ENCODE measurements at places on chromosomes 2 and 18.

- DNase-seq = peak; percentile 75
Observed at GRCh38 chr2:201126308-201127151, 10.6 kb downstream of the CFLAR start.

GRCh38 chr2:6605836-6606505 lies 259.7 kb downstream of the CMPK2 start:
- DNase-seq = no peak

GRCh38 chr2:201420442-201421113 lies 30.7 kb downstream of the TRAK2 start:
- DNase-seq = peak; percentile 64

- no peak for DNase-seq
Observed at GRCh38 chr18:24799720-24800119, 339.3 kb downstream of the HRH4 start.

GRCh38 chr2:41963661-41964525 lies 83.9 kb upstream of the PKDCC start:
- DNase-seq = no peak

DNA sequence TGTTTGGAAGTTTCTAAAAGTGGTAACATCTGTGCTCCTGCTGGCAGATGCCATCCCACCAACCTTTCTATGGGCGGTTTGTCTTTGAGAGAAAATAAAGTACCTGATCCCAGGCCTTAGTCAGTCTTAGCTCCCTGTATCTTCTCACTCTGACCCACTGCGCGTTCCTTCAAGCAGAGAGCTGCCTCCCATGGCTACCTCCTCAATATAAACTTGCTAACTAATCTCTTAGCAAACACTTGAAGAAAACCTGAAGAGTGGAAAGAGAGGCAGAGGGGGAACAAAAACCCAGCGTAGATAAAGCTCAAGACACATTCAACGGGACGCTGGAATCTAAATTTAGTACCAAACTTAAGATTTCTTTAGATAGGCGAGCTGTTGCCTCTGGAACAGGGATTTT lies 17.6 kb downstream of the ZEB2 start:
- no peak for DNase-seq

- peak; percentile 93 for DNase-seq
Observed at GRCh38 chr2:199977984-199978415, 22.6 kb downstream of the MAIP1 start.

DNA sequence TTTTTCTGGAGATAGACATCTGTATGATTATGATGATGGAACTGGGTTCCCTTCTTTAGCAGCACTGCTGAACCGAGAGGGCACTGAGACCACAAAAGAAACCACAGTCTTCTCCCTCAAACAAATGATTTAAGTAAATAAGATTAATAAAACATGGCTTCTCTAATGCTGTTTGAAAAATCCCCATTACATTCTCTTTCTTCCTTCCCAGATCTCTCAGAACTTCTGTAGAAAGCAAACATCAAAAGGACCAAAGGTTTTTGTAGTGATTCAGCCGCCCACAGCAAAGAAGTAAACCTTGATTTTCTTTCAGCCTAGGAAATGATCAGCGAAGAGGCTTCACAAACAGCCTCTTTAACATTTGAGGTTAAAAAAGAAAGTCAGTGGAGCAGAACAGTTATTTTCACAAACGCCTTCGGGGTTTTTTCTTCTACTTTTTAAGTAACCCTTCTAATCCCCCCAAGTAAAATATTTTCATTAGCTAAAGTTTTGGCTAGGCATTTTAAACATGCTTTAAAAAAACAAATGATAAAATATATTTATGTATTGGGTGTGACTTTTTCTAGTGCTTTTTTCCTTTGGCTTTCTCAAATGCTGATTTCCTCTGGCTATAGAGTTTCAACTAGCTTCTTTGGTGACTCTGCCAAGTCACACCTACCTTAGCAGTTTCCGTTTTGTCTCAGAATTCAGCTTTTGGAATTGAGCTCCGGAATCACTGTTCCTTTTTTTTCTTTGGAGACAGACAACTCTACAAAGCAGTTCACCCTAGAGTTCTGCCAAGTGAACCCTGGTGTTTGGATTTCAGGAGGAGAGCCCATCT lies 89.6 kb downstream of the UPP2 start:
- DNase-seq = no peak

DNA sequence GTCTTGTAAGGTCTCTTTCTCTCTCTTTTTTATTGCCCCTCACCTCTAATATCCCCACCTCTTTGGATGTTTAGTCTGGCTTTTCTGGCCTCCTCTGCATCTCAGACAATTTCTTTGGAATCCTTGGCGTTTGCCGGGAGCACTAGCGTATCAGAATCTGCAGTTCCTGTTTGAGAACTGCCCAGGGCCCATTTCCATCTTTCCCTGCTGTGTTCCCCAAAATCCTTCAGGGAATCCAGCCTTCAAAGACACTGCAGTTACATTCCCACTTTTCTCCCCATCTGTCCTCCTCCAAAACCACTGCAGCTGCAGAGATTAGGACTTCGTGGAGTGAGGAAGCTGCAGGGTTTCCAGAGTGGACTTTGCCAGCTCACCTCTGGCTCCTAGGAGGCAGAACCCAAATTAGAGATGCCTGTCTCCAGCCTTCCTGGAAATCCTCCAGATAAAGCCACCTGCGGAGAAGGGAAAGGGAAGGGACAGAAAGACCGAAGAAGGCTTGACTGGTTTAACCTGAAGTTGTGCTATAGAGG lies 2.7 kb downstream of the VSNL1 start:
- no peak for DNase-seq

GRCh38 chr18:35619941-35620340 lies 38.4 kb downstream of the GALNT1 start:
- DNase-seq = no peak

DNA sequence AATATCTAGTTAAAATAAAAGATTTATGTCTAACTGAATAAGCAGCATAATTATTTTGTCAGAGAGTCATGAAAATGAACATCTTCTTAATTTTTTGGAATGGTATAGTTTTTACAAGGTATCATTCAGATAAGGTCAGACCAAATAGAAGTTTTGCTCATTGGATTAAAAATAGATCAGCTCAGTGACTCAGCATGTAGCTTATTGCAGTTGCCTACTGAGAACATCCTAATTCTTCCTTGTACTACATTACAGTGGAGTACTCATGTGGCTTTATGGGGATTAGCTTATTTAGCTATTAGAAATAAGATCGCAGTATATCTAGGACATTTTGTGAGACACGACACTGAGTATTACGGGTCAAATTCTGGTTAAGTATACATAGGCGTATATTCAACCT lies 38.2 kb upstream of the PPM1B start:
- DNase-seq = peak; percentile 48

GRCh38 chr2:105320651-105321215 lies 8.8 kb downstream of the TGFBRAP1 start:
- DNase-seq = no peak

DNA sequence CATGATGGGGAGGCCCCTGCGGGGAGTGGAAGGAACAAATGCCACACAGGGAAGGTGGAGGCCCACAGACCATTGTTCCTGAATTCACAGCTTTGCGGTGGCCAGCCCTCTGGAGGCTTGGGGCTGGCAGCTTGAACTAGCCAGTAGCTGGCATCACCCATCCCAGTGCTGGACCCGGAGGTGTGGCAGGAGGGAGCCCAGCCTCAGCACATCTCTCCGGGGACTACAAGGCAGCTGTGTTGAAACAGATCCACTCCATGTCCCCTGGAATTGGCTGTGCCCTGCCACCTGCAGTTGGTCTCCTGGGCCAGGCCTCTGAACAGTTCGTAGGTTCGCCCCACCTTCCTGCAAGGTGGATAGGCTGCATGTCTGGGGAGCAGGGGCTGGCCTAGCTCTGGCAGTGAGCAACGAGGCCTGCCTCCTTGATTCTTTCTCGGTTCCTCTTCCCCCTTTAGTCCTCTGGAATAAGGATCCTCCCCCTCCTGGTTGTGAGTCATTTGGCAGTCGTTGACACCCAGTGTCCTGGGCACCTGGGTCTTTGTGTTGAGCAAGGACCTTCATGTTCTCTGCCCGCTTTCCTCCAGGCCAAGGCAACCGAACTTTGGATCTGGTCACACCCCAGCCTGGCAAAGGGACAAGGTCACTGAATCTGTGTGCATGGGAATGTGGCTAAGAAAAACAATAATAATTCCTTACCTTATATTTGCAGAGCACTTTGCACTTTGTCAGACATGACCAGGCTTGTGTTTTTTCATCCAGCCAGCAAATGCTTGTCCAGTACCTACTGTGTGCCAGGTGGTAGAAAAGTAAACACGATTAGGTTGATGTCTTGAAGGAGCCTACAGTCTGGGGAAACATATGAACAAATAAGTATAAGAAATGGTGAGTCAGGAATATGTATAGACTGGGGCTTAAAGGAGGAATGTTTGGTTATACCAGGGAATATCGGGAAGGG lies 55.0 kb upstream of the MCFD2 start:
- DNase-seq = peak; percentile 82

- DNase-seq = no peak
Observed at GRCh38 chr2:239154971-239155805, 245.6 kb downstream of the HDAC4 start.

DNA sequence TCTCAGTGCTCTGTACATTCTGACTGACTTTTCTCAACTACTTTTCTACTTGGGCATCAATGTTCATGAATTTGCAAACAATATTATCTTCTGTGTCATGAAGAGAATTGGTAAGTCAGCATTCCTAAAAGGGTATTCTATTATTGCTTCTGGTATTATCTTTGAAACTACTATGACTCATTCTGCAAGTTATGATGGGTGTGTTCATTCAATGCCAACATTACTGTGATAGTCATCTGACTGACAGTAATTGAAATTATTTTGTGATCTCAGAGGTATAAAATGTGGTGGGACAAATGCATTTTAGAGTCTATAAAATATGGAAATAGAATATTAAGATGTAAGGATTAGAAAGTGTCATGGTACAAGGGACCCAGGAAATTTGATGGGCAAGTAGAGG lies 736.0 kb upstream of the CELF4 start:
- no peak for DNase-seq

DNA sequence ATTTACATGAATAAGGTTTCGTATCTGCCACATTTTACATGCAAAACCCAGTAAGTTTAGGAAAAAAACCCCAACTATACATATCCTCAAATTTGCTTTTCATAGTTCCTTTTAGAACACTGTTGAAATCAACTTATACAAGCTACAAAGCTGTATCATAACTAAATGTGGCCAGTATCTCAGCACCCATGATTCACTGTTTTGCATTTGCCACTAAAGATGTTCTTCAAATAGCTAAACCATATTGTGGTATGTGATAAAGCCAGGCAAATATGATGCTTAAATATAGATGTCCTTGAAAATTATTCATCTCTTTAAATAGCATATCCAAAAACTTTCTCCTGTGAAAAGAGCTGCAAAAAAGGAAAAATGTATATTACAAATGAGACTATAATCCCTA lies 29.9 kb downstream of the ROCK2 start:
- no peak for DNase-seq

Measured in inflammatory macrophage treated with lipopolysaccharide for 1 hour (primary cell).